ENCODE measurements at places on chromosomes 13 and 19.

DNA sequence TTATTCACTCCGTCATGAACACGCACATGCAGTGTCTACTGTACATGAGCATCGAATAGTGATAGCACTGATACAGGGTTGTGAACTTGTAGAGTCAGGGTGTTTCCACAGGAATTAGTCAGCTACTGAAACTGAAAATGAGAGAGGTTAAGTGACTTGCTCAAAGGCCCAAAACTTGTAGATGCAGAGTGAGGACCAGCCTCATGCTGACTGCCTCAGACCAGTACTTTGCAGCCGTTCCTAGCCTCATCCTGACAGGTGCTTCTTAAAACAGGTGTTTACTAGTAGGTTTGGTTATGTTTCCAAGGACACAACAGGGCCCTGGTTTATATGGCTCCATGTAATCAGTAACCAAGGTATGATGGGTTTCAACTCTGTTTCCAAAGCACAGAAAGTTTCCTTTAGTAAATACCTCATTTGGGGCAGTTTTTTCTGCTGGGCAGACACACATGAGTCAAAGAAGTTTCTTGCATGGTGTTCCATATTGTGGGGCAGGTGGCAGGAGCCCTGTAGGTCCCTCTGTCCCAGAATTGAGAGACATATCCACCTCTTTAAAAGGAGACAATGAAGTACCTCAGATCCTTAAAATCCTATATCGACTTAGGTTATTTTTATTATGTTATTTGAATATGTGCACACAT, 16.0 kb downstream of the FGF9 start:
- no peak for DNase-seq

- DNase-seq: no peak
Measured at GRCh38 chr19:30883071-30883470, 466.2 kb downstream of the TSHZ3 start.

DNA sequence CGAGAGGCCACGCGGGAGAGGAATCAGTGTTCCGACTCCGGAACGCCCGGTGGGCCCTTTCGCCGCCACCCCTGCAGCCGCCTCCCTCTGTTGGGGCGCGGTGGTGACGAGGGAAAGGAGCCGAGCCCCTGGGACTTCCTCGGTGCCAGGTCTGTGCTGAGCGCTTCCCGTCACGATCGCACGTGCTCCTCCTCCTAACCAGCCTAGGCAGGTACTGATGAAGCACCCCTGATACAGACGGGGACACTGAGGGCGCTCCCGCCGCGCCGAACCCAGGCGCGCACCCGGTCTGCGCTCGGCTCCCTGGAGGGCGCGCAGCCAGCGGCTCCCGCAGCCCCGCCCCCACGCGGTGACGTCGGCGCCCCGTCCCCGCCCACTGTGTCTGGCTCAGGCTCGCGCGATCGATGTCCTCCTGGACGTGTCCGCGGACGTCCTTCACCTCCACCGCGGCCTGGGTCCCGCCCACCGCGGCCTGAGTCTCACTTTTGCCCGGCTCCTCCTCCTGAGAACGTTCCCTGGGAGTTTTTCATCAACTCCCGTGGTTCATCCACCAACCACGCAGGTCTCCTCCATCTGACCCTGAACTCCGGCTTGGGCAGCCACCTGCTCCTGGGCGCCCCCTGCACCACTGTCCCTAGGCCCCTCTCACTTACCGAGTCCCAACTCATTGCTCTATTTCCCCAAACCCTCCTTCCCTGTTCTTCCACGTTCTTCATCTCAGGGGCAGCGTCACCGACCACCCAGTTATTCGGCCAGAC, 2.6 kb upstream of the KLK15 start:
- peak; percentile 59 for DNase-seq

- DNase-seq: no peak
Measured at GRCh38 chr13:43782686-43783085, 4.1 kb downstream of the ENOX1 start.

All from OCI-M1 (cell line).